ENCODE measurements at places on chromosomes 5 and 9. TPM values are rescaled to one million over a fixed set of nuclear protein-coding genes. Genes with fewer than 3 reads are reported as not detected.

Gene PCDHGC4
- not detected for total RNA-seq

Gene C5orf58
- not detected for total RNA-seq

Gene SMARCA2
- 91.5 TPM for total RNA-seq

Gene PRRT1B
- not detected for total RNA-seq

DNA sequence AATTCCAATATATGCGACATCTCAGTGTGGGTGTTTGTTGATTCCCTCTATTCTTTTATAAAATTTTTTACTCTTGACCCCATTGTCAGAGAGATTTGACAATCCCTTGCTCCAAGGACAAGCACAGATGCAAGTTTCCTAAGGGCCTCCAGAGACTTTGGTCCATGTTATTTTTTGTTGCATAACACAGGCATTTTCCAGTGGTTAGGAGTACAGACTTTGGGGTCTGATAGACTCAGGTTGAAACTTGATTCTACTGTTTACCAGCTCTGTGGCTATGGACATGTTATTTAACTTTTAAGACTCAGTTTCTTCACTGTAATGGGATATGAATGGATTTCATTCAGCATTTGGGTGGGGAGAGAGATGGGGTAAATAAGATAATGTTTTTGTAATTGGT lies 361.3 kb downstream of the ENC1 start:
- DNase-seq = no peak
- H3K4me1 ChIP-seq = no peaks in the 10 kb centered on the region
- H3K27ac ChIP-seq = no peak overlapping the region

DNA sequence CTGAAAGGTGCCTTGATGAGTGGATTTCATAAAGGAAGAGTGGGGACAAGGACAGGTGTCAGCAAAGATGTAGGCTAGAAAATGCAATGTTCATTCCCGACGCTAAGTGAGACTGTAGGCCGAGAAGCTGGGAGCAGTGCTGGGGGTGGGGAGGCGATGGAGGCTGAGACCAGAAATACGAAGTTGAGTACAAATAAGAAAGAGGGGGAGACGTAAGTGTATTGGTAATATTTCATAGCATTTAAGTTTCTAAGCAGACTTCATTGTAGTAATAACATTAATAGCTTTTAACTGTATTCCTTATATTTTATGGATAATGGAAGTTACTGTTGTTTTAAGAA lies 11.0 kb downstream of the TRIP13 start:
- DNase-seq = no peak
- peaks cover 31% of the 10 kb centered on the region for H3K36me3 ChIP-seq
- H3K4me3 ChIP-seq = no peak overlapping the region
- H3K4me1 ChIP-seq = peaks cover 3% of the 10 kb centered on the region
- no peaks in the 10 kb centered on the region for H3K27me3 ChIP-seq

GRCh38 chr9:95101326-95101725 lies 216.2 kb downstream of the FANCC start:
- H3K36me3 ChIP-seq = no peaks in the 10 kb centered on the region
- DNase-seq = no peak
- H3K27ac ChIP-seq = no peak overlapping the region

DNA sequence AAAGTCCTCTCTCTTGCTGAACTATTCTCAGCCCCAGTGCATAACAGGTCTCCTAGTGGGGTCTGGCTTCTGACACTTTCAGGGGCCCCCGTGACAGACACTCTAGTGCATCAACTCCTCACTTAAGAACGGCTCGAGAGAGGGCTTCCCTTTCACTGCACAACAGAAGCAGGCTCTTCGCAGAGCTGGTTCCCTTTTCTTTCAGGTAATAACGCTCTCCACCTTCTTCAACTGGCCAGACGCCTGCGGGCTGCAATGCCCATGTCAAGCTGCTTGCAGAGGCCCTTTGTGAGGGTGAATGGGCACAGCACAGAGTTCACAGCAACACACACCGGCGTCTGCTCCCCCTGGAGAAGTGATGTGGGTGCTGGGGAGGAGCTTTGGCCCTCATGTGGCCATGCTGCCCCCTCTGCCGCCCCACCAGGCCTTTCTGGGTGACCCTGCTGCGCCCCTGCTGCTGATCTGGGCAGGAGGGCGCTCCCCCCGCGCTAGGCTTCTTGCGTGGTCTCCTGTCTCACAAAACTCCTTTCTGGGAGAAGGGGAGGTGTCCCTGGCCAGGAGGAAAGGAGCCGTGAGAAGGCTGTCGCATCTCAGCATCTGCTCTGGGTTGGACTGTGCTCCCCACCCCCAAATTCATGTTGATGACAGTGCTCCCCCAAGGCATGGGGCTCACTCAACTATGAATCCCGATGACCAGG lies 2.4 kb downstream of the MRPL36 start:
- H3K4me3 ChIP-seq = peak overlapping the region; percentile 90
- peaks cover 62% of the 10 kb centered on the region for H3K4me1 ChIP-seq
- no peak for DNase-seq
- no peaks in the 10 kb centered on the region for H3K27me3 ChIP-seq
- H3K36me3 ChIP-seq = peaks cover 37% of the 10 kb centered on the region
- no peak overlapping the region for H3K27ac ChIP-seq

GRCh38 chr9:101433229-101433628 lies 2.3 kb downstream of the ALDOB start:
- H3K27me3 ChIP-seq = peaks cover 30% of the 10 kb centered on the region
- no peak for DNase-seq
- no peak overlapping the region for H3K4me3 ChIP-seq
- H3K4me1 ChIP-seq = no peaks in the 10 kb centered on the region

Gene PHF2
- 15.6 TPM for total RNA-seq

Gene TMEM215
- not detected for total RNA-seq

Gene SAXO1
- not detected for total RNA-seq

Gene OSMR
- not detected for total RNA-seq

DNA sequence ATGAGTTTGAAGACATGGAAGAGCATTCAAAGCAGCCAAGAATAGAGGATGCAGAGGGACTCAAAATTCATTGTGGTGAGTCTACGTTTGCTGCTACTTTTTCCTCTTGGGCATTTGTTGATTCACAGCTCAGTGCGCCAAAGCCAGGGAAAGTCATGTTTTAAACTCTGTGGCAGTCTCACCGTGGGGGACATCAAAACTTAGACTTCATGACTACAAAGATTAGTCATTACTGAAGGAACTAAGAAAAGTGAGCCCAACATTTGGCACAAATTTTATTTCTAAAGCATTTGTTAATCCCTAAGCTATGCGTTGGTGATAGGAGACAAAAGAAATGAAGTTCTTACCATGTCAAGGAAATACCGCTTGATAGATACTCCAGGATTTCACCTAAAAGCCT lies 73.7 kb upstream of the MTAP start:
- peaks cover 6% of the 10 kb centered on the region for H3K27me3 ChIP-seq
- H3K27ac ChIP-seq = no peak overlapping the region
- H3K4me1 ChIP-seq = no peaks in the 10 kb centered on the region
- peaks cover 2% of the 10 kb centered on the region for H3K36me3 ChIP-seq
- no peak overlapping the region for H3K4me3 ChIP-seq

DNA sequence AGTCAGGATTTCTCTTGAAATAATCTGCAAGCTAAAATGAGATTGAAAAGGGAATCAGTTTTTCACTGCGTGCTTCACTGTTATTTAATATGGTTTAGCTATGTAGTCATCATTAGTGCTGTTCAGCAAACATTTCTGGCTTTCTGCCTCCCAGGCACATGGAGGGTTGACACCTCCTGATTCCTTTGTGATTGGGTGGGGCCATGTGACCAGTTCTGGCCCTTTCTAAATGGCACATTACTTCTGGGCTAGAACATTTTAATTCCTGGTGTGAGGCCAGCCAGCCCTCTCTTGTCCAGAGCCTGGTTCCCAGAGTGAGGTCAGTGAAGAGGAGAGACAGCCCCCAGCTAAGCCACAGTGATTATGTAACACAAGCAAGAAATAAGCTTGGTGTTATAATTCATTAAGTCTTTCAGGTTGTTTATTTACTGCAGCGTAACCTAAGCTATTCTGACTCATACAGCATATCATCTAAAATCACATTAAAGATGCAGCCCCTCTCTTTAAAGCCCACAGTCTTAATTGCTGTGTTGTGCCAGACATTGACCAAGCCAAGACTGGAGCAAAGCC lies 17.4 kb upstream of the ARSI start:
- DNase-seq = no peak
- no peak overlapping the region for H3K27ac ChIP-seq
- no peaks in the 10 kb centered on the region for H3K4me1 ChIP-seq
- H3K27me3 ChIP-seq = no peaks in the 10 kb centered on the region
- no peaks in the 10 kb centered on the region for H3K36me3 ChIP-seq

Gene IL13
- 0.44 TPM for total RNA-seq

DNA sequence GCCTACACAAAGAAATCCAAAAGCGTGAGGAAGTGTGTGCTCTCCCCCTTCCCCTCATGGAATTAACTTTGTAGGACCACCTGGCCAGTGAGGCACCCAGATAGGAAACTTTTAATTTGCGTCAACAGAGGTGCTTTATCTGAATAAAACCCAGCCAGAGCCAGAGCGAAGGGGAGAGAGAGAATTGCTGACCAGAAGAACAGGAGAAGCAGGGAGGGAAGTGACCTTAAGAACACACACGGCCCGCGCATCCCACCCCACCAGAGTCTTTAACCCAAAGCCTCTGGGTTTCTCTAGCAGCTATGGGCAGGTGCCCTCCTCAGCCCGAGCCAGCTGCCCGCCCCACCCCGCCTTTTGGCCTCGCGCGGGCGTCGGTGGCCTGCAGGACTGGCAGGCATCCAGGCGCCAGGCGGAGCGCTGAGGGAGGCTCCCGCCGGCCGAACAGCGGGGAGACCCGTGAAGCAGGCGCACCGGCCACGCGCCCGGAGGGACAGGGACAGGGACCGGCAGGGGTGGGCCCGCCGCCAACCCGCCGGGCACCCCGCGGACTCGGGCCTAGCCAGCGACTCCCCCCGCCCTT lies 580 bp downstream of the ERAP1 start:
- no peaks in the 10 kb centered on the region for H3K27me3 ChIP-seq
- H3K4me3 ChIP-seq = peak overlapping the region; percentile 93
- peaks cover 68% of the 10 kb centered on the region for H3K4me1 ChIP-seq

Gene PIP5K1B
- total RNA-seq = 1.9 TPM

Gene SOX30
- total RNA-seq = not detected

DNA sequence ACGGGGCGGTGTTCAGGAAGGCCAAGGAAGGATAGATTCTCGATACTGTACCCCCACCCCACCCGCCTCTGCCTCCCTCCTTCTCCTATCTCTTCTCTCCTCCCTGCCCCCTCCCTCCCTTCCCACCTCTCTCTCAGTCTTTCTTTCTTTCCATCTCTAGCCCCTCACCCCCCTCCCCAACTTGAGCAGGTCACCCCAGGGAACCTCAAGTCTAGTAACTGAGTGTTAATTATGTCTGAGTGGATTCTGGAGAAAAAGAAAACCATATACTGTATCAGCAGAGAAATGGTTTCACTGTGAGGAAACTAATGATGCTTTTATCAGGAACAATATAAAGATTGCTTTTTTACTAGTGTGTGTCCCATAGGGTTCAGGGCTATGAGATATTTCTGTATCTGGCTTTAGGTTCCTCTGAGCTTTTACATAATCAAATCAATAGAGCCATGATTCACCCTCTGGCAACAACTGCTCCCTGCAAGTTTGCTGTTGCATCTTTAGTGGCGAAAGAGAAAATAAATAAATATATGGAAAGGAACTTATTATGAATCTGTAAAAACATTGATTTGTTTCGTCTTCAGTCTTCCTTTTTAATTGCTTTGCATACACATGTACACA lies 639.7 kb downstream of the CCDC171 start:
- peaks cover 5% of the 10 kb centered on the region for H3K4me1 ChIP-seq
- H3K27me3 ChIP-seq = no peaks in the 10 kb centered on the region
- DNase-seq = no peak

- DNase-seq = no peak
- no peaks in the 10 kb centered on the region for H3K36me3 ChIP-seq
- H3K27ac ChIP-seq = no peak overlapping the region
Measured at GRCh38 chr5:21826884-21827283, 1026.3 kb downstream of the CDH12 start.

GRCh38 chr9:98786750-98787510 lies 9.4 kb downstream of the ANKS6 start:
- H3K4me1 ChIP-seq = peaks cover 10% of the 10 kb centered on the region
- no peak overlapping the region for H3K27ac ChIP-seq
- no peaks in the 10 kb centered on the region for H3K27me3 ChIP-seq
- peaks cover 3% of the 10 kb centered on the region for H3K36me3 ChIP-seq

Gene GARNL3
- 2.0 TPM for total RNA-seq

DNA sequence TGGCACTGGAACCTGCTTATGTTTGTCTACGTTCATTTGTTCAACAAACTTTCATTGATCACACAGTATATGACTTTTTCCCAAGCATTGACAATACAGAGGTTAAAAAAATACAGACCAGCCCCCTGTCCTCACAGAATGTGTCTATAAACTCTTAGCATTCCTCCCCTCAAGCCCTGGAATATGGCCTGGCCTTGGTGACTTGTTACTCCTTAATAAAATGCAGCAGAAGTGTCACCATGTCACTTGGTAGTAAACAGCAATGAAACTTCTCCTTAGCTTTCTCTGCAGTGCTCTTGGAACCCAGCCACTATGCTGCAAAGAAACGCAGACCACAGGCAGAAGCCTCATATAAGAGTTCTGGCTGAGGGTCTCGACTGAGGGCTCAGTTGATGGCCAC lies 19.1 kb upstream of the SLC1A3 start:
- H3K4me3 ChIP-seq = no peak overlapping the region
- H3K4me1 ChIP-seq = no peaks in the 10 kb centered on the region
- no peak overlapping the region for H3K27ac ChIP-seq
- DNase-seq = no peak

Gene TLR4
- not detected for total RNA-seq

DNA sequence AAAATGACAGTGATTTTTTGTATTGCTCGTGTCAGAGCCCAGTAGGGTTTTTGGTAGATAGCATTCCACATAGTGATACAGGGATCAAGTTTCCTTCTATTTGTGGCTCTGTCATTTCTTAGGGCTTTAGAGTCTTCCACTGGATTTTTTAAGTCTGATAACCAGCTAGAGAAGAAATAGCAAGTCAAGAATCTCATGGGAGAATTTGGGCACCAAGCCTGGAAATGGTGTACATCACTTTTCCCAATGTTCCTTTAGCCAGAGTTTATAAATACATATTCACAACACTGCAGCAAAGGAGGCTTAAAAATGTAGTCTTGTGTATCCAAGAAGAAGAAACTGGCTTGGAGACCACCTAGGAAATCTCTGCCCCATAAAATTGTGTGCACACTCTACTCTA lies 647.1 kb upstream of the KLF4 start:
- no peak overlapping the region for H3K4me3 ChIP-seq
- H3K4me1 ChIP-seq = no peaks in the 10 kb centered on the region
- no peak for DNase-seq
- H3K36me3 ChIP-seq = no peaks in the 10 kb centered on the region

DNA sequence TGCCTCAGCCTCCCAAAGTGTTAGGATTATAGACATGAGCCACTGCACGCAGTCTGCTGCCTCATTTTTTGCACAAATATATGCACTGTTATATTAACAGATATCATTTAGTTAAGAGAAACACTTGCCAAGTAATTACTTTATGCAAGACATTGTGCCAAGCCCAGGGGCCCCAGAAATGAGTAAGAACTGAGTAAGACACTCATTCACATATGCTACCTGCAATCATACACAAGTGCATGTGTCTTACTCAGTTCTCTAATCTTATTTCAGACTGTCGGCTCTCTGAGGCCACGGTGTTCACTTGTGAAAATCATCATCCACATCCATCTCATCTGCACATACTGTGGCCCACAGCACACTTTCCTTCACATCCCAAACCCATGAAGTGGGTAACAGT lies 16.0 kb downstream of the TRAF1 start:
- H3K27me3 ChIP-seq = peaks cover 7% of the 10 kb centered on the region
- peak overlapping the region; percentile 12 for H3K4me3 ChIP-seq
- DNase-seq = no peak
- H3K36me3 ChIP-seq = peaks cover 94% of the 10 kb centered on the region

- H3K27me3 ChIP-seq = peaks cover 10% of the 10 kb centered on the region
- no peak overlapping the region for H3K4me3 ChIP-seq
- H3K4me1 ChIP-seq = no peaks in the 10 kb centered on the region
Measured at GRCh38 chr9:130427326-130427725, 17.4 kb upstream of the ASS1 start.

Measured in activated naive CD8-positive, alpha-beta T cell treated with anti-CD3 and anti-CD28 coated beads for 36 hours (primary cell).